ENCODE measurements at places on chromosomes 5 and 9.

- DNase-seq, result no peak
Observed at GRCh38 chr5:106127341-106127781, 1543.4 kb downstream of the EFNA5 start.

DNA sequence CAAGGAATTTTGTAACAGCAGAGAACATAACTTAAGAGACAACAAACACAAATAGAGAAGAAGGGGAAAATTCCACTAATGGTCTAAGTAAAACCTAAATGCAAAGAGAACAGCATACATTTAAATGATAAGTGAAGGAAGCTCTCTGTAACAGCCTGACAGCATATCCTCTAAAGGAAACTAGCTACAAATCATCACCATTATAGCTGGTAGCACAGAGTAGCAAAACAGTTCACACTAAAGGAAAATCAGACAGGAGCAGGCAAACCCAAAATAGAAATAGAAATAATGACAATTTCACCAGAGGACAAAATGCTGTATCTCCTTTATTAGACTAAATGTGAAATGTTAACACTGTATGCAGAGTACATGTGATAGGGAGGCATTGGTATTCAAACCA lies 532.8 kb downstream of the PTPRD start:
- no peak for DNase-seq

DNA sequence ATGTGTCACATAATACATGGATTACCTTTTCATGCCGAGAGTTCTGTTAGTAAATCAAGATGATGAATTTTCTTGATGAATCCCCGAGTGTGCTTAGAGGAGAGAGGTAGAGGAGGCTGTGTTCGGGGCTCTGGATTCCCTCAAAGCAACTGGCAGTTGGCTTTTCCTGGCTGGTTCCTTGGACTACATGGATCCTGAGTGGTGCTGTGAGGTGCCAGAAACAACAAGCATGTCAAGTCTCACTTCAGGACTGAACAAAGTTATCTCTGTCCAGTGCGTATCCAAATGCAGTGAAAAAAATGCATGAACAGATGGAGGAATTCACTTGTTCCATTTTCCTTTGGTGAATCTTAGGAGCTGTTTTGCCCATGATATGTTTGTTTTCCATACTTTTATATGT lies 231.7 kb downstream of the FBXL7 start:
- no peak for DNase-seq

GRCh38 chr5:109003928-109004327 lies 256.2 kb downstream of the FER start:
- no peak for DNase-seq

DNA sequence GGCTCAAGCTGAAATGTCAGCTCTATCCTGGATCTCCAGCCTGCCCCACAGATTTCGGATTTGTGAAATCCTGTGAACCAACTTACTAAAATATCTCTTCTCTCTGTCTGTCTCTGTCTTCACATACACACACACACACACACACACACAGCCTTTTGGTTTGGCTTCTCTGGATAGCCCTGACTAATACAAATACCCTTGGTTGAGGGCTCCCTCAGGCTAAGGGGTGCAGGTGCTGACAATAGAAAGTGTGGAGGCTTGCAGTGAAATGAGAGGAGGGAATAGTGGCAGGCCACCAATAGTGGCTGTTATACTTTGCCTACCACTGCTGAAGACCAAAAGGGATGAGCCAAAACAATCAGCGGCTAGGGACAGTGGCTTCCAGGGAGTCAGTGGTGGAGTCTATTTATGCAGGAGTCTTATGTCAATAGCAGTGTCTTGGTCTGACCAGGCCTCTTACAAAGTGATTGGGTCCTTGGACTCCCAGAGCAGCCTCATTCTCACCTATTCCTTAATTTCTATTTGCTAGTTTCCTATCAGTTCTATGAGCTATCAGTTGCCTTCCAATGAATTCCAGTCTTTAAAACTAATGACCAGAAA lies 93.2 kb upstream of the GAS1 start:
- no peak for DNase-seq

- DNase-seq, result no peak
Observed at GRCh38 chr9:72718503-72718902, 197.1 kb downstream of the TMC1 start.

- no peak for DNase-seq
Observed at GRCh38 chr5:143501310-143502044, 98.0 kb upstream of the NR3C1 start.

DNA sequence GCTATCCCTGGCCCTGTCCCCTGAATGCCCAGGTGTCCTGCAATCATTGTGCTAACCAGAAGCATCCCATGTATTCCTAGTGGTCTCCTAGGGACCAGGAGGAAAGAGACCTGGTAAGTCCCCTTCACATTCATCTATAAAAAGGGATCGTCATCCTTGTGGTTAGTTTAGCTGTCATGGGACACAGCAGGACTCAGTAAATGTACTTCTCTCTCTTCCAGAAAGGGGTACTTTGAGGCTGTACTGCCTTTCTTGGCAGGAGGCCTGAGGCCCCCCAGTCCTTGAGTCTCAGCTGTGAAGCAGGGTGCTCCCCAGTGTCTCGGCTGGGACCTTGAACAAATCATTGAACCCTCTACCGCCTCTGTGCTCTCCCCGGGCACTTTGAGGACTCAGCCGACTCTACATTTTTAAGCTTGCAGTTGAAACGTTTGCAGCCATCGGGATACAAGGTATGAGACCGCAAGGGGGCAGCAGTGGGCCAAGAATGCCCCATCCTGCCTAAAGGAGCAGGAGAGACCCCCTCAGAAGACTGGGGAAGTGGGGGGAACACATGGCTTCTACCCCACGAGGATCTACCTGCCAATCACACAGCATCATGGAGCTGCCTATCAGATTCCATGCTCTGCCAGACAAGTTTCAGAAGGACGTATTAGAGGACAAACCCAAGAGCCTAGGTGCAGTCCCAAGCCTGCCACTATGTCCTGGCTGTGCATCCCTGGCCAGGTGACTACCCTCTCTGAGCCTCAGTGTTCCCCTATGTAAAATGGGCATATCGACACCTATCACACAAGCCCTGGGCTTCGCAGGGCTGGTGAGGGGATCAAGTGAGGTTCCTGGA lies 2.4 kb upstream of the PHYKPL start:
- DNase-seq, result peak; percentile 47

DNA sequence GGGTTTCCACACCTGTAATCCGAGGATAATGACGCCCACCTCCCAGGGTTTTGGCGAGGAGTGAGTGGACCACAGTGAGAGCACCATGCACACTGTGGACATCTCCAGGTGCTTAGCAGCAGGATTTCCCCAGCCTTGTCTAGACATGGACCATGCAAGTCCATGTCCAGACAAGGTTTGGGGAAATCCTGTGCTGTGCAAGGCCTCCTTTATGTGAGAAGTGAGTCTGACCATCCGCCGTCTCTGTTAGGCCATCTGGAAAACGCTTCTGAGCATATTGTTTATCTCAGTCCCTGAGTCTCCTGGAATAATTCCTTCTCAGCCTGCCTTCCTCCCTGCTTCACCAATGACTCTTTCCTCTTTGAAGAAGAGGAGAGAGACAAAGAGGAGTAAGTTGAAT lies 26.2 kb upstream of the TNFAIP8 start:
- no peak for DNase-seq
